ENCODE measurements at places on chromosomes 2 and 18.

GRCh38 chr2:96201338-96201737 is 7.3 kb downstream of the STARD7 start:
- DNase-seq, result no peak

GRCh38 chr18:76621782-76622495 is 126.9 kb upstream of the ZNF516 start:
- no peak for DNase-seq

DNA sequence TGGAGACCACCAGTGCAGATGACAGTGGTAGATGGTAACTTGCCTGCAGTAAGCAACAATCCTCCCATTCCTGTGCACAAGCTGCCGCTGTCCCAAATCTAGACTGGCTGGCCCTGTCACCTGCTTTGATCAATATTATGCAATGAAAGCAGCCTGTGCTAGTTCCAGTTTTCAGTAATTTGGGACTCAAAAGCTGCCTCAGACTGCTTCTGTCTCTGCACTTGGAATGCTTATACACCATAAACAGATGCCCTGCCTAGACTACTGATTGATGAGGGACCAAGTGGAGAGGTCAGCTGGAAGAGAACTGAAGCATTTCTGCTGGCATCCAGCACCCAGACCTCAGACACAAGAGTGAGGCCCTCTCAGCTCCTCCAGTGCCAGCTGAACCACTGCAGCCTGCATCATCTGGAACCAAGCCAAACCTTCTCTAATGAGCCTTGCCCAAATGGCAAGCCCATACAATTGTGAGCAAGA is 24.9 kb downstream of the CCBE1 start:
- DNase-seq, result no peak

GRCh38 chr2:201433394-201433995 is 17.8 kb downstream of the TRAK2 start:
- DNase-seq, result no peak

DNA sequence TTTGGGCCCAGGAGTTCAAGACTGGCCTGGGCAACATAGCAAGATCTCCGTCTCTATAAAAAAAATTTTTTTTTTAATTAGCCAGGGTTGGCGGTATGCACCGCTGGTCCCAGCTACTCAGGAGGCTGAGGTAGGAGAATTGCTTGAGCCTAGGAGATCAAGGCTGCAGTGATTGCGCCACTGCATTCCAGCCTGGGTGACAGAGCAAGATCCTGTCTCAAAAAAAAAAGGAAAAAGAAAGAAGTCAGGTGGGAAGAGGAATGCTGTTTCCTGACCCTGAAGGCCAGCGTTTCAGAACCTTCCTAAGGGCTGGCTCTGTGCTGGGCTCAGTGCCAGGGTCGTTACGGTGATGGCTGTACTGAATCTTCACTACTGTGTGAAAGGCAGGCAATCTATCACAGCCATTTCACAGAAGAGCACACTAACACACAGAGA is 35.0 kb upstream of the AGAP1 start:
- no peak for DNase-seq

DNA sequence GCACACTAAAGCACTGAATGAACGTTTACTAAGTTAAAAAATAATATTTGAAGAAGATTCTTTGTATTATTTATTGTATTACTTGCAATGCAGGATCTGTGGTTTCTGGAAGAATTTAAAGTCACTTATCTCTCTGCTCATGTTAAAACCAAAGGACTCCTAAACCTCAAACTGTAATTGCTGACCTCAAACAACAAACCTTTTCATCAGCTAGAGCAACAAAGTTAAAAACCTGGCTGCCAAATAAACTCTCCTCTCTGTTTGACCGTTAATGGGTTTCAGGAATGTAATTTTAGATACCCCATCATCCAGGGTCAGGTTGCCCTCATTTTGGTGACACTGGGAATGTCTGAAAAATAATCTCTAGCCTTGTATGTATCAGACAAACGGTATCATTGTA is 239.1 kb downstream of the TGIF1 start:
- no peak for DNase-seq

- no peak for DNase-seq
Observed at GRCh38 chr2:168690381-168690885, 112.0 kb upstream of the NOSTRIN start.

DNA sequence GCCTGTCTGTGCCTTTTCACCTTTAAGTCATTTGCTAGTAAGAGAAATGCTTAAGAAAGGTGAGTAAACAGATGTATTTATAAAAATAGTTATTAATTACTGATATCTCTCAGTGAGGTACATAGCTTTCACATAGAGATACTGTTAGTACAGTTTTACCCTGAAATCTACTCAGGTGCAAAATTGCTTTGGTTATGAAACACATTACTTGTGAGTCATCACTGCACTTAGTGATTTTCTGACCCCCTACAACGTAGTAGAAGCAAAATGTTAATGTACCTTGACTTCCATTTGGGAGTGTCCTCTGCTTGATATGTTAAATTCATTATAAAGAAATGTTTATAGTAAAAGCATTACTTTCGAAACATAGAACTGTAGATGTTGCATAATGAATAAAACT is 6.5 kb downstream of the GLS start:
- DNase-seq, result no peak

DNA sequence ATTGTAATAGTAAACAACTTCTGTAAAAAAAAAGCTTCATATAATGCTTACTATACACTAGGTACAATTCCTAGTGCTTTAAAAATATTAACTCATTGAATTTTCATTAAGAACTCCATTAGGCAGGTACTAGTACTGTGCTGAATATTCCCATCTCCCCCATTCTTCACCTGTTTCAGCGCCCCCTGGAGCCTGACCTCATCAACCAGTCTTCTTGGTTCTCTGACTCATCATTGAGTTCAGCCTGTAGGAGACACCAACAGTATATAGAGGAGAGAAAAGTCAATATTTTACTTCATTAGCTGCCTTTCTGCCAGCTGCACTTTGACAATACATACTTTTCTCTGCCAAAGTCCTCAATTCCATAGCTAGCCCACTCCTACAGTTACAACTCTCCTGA is 1009.9 kb upstream of the KLHL29 start:
- DNase-seq, result no peak

DNA sequence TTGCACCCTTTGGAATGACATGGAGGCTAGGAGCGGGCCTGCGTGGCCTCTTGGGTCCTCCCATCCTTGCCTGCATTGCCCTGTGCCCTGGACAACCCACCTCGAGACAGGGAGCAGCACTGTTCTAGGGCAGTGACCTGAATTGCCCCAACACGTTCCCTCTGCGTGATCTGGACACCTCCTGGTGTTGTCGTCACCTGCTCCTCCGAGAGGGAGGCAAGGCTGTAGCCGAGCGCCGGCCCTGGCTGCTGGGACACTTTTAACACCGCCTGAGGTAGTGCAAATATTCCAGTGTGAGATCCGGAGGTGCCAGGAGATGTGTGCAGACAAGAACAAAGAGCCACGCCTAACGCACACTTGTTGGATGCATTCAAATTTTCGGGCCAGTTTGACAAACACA is 131.5 kb downstream of the SMAD7 start:
- DNase-seq, result no peak

DNA sequence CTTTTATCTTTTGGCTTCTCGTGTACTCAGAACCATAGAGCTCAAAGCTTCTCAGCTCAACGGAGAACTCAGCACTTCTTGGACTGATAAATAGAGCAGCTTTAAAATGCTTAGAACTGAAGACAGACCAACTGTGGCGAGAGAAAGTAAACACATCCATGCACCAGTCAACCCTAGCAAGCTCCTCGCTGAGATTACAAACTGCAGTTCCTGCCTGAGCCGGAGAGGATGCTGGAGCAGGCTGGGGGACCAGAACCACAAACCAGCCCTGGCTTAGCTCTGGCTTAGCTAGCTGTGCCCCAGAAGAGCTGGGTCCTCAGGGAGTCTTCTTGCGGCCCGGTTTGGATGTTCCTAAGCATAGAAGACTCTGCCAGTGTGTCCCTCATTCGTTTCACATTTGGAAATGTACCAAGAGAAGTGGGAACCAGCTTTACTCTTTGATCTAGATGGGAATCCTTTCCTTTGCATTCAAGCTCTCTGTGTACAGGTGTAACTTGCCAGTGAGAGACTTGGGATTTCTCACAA is 5.6 kb downstream of the PAX8 start:
- DNase-seq, result no peak

DNA sequence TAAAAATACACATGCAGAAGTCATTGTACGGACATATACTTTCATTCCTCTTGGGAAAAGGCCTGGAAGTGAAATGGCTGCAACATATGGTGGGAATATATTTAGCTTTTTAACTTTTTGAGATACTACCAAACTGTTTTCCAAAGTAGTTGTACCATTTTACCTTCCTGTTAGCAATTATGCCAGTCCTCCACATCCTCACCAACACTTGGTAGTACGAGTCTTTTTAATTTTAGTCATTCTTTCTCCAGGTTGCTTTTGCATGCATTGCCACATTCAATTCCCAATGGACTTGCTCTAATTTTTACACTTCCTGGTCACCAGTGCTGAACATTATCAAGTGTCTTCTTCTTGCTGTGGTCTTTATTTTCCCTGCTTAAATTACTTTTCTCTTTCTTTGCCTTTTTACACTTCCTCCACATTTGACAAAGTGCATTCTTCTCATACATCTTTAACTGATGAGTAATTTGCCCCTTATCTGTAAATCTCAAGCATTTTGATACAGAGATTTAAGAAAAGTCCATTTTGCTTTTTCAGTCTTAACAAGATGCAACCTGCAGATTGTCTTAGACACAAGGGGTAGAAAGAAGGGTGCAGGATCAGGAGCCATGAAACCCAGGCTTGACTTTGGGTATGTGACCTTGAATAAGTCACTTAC is 14.5 kb downstream of the VIT start:
- DNase-seq, result no peak

DNA sequence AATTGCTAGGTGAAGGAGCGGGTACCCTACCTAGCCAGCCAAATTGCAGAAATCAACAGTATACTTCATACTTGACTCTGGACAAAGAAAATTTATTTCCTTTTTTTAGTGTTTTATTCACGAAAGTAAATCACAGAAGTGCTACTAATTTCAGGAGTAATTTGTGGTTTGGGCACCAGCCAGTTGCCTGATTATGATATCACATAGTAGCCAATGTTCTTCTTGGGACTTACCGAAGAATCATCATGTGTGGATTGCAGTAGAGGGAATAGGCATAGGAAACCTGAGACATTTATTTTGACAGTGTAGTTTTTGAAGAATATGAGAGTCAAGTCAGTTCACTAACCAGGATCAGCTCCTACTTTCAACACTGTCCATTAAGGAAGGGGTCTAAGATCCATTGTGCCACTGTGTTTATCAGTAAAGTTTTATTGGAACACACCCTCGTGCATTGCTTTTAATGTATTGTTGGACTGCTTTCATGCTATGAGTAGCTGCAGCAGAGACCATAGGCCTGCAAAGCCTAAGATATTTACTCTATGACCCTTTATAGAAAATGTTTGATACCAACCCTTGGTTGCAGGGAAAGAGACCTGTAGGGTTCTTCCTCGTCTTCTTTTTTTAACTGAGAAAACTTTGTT is 32.1 kb downstream of the TNFRSF11A start:
- DNase-seq, result no peak

DNA sequence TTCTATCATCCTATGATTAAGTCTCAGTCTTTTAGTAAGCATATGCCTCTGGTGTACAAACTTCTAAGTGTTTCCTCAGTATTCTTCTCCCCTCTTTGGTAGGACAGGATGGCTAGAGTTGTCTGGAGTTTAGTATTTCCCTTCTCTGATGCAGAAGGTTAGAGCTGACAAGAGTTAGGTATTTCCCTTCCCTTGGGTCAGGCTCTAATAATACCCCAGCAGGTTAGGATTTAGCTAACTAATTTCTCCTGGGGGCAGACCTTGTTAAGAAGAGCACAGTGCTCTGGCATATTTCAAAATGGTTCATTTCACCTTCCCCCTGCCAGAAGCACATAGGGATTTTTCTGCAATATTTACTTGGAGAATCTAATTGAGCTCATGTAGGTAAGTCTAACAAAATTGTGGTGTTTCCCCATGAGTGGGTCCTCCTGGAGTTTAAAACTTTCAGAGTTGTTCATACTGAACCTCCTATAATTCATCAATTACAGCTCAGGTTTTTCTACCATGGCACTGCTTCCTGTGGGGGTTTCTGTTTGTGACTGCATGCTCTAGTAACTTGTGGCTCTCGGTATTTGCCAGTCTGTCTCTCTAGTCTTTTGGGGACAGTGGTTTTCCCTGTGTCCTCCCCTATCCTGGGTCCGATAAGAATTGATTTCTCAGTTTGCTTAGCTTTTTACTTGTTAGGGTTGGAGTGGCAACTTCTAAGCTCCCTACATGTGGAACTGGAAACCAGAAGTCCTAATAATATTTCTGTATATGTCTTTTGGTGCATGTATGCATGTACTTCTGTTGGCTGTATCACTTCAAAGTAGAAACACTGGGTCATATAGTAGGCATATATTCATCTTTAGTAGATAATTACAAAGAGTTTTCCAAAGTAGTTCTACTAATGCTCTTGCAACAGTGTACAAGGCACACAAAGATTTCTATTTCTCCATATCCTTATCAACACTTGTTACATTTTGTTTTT is 77.7 kb downstream of the GDF7 start:
- no peak for DNase-seq

DNA sequence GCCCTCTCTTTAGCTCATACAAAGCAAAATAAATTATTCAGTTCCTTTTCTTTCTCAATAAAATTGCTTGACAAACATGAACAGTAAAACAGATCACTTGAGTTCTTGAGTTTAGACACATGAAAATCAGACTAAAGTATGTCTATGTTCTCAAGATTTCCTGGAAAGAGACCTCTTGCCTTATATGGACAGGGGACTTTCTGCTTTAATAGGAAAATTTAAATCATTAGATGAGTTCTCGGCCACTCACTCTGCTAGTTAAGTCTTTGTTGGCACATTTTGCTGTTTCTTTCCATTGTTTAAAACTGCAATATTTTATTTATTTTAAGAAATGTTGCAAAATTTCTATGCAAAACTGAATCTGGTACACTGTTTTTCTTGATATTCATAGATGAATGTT is 207.8 kb downstream of the RND3 start:
- no peak for DNase-seq

DNA sequence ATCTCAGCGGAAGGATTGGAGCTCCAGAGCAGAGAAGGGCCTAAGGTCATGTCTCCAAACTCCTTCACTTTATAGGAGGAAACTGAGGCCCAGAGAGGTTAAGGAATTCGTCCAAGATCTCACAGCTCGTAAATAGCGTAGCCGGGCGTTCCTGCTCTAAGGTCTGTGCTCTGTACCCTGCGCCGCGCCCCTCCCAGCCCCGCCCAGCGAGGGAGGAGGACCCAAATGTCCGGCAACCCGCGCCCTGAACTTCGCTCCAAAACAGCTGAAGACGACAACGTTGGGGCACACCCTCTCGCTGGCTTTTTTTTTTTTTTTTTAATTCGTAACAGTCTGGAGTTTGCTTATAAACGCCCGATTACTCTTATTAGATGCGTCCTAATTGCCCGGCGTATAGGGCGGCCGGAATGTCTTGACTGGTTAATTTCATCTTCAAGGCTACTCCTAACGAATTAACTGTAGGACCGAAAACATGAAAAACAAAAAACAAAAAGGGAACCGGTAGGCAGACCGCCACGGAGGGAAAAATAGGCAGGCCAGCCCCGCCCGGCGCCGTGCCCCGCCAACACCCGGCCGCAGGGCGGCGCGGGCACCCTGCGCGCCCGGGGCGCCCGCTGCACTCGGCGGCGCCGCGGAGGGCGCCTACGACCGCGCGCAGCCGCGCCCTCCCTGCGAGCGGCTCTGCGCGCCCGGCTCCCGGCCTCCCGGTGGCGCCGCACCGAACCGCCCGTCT is 928 bp upstream of the FOSL2 start:
- DNase-seq, result no peak
